Left kidney (tissue), 8 donors: ENCODE measurements at places on chromosomes 6 and 20. TPM values are rescaled to one million over a fixed set of nuclear protein-coding genes. Genes with fewer than 3 reads are reported as not detected.

DNA sequence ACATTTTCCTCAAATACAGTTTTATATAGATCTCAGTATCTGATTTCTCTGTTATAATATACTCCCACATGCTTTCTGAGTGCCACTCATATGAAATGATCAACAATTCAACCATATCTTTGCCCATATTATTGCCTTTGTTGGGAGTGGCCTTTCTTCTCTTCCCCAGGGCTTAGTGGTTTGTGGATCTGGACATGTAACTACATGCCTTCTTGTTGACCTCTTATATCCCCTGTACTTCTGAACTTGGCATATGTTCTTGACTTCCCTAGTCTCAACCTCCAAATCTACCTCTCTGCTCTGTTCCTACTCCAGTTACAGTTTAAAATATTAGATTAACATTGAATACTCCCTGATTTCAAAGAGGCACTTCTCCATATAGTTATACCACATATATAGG, 34.3 kb upstream of the PRIM2 start:
- no peak for DNase-seq

DNA sequence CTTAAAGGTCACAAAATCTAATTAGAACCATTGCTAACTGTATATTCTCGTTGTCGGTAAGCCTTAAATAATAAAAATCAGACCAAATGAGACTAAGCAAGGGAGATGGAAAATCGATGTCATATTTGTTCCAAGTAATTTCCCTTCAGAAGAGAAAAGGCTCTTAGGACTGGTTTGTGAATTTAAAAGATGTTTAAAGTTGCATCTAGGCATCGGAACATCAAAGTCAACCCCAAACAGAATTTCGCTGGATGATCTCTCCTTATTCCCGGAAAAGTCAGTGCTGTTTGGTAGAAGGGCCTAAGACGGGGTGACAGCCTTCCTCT, 63.8 kb downstream of the NPEPL1 start:
- no peak for DNase-seq

Gene FERMT1
- 5.4 TPM for polyA plus RNA-seq

DNA sequence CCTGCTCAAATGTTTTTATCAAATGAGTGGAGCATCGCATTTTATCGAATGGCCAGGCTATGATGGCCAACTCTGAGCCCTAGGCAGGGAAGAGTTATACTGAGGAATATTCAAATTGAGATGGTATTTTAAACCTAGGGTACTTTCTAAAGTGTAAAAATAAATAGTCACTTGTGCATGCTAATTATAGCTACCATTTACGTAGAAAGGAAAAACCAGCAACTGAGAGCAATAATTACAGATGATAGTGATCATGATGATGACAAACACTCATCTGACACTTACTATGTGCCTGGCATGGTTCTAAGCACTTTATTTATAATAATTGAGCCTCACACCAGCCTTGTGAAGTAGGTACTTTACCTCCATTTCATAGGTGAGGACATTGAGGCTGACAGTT, 455.7 kb downstream of the CD83 start:
- DNase-seq = no peak

Gene OPRL1
- polyA plus RNA-seq = 1.1 TPM

Gene BPIFB4
- polyA plus RNA-seq = not detected

Gene NRSN1
- polyA plus RNA-seq = 1.1 TPM

DNA sequence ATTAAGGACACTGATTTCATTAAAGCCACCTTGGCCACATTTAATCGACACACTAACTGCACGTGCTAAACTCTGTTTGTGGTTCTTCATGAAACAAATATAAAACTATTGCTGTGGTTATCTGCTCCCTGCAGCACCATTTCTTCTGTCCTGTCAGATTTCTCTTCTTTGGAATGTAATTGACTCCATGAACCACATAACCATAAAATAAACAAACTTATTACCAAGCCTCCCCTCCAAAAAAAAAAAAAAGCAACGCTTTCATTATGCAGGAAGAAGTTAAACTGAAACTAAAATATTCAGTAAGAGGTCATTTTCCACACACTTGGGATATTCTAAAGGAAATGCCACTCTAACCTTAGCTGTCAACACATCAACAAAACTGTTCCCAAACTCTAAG, 319.1 kb upstream of the NT5E start:
- DNase-seq = no peak

- no peak for DNase-seq
These were observed 50.8 kb upstream of the AIG1 start for GRCh38 chr6:143009851-143010250.

- no peak for DNase-seq
These were observed 179.2 kb downstream of the PKHD1 start for GRCh38 chr6:51908243-51908642.

- no peak for DNase-seq
These were observed 39.0 kb downstream of the TTLL9 start for GRCh38 chr20:31909253-31910070.

GRCh38 chr20:44334306-44334705, 2.5 kb upstream of the R3HDML start:
- DNase-seq = no peak

- DNase-seq = no peak
These were observed 140.7 kb upstream of the STXBP5 start for GRCh38 chr6:147063469-147064031.
